Fibroblast of skin of abdomen (primary cell): ENCODE measurements at places on chromosomes 3 and 15.
A peak's percentile ranks its signal among the peaks of the same experiment; 100 is the strongest.

GRCh38 chr3:23888617-23889228, 28.1 kb downstream of the NKIRAS1 start:
- peak; percentile 31 for DNase-seq

- DNase-seq: no peak
Observed at GRCh38 chr15:42289166-42289565, 15.9 kb upstream of the TMEM87A start.

- no peak for DNase-seq
Observed at GRCh38 chr3:152245498-152246170, 23.1 kb upstream of the MBNL1 start.

GRCh38 chr3:170476291-170476690, 57.6 kb downstream of the CLDN11 start:
- DNase-seq: no peak

- DNase-seq: no peak
Observed at GRCh38 chr3:177212278-177212610, 15.0 kb upstream of the TBL1XR1 start.

- peak; percentile 42 for DNase-seq
Observed at GRCh38 chr3:123634149-123635051, 49.5 kb upstream of the HACD2 start.

DNA sequence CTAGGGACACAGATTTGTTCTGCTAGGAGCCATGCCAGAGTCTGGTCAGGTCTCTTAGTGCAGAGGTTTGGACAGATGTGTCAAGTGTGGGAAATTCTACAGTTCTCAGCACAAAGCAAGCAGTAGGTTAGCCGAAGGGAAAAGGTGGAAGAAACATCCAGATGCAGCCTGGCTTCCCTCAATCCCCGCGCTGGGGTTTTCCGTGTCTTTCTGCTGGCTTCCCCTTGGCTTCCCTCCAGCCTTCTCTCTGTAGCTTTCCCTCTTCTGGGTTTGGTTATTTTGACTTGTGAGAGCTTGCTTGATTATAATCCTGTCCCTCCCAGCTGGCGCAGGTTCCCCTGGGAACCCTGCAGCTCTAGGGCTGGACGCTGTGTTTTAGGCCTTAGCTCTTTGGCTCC, 4.1 kb downstream of the TF start:
- no peak for DNase-seq

DNA sequence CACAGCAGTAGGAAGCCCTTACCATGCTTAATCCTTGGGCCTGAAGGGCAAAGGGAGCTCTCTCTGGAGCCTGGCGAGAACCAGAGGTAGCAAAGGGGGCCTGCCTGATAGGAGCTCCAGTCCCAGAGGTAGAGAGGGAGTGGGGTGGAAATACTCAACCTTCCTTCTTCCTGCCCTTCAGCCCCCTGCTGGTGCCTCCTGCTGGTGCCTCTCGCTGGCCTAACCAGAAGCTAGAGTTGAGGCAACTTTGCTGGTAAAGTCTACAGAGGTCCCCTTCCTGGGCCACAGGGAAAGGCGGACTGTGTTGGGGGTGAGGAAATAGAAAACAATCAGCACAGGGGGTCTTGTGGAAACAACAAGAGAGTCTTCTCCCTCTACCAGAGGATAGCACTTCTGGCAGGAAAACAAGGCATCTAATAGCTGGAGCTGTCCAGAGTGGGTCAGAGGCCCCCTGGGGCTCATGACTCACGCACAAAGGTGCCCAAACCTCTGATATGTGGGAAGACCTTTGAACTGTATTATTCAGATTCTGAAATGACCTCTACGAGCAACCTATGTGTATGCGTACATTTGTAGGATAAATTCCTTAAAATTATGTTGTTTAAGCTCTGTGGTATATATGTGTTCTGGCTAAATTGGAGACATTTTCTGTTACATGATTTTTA, 133.9 kb downstream of the LRRC28 start:
- no peak for DNase-seq

GRCh38 chr3:116018646-116019045, 395.3 kb downstream of the GAP43 start:
- DNase-seq: peak; percentile 67

DNA sequence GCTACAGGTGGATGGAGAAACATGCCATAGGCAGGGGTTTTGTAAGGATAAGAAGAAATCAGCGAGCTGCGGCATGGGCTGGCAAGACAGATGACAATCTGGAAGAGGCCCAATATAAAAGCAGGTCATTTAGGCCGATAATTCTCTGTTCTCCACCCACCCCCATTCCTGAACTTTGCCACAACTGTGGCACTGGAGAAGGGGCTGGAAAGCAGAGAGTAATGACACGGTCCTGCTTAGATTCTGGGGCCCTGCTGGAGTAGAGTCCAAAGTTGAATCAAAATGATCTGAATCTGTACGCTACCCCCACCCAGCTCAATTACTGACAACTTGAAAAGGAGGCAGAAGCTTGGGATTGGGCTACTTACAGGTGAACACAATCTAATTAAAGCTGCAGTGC, 18.4 kb upstream of the BUB1B start:
- DNase-seq: no peak

GRCh38 chr3:13010780-13011572, 62.3 kb downstream of the IQSEC1 start:
- DNase-seq: no peak

DNA sequence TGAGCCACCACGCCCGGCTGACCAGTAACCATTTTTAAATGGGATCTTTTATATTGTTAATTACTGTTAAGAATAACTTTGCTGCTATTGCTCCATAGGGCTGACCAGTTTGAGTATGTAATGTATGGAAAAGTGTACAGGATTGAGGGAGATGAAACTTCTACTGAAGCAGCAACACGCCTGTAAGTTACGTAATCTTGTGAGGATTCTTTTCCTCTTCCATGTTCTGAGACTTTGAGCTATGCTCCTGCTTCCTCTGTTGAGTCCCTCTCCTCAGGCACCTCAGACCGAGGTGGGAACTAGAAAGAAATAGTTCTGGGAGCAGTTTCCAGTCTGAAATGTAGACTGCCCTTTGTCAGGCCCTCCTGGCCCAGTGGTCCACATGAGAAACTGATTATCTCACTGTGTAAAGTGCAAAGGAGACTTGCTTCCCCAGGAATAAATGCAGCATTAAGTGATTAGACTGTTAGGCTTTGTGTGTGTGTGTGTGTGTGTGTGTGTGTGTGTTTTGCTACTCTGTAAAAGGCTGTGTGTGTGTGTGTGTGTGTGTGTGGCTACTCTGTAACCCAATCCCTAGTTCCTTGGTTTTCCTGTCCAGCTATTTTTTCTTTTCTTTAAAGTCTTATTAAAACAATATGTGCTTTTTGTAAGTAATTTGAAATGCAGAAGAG, 5.2 kb downstream of the POLR2H start:
- peak; percentile 59 for DNase-seq

- peak; percentile 66 for DNase-seq
Observed at GRCh38 chr3:94405258-94406035, 342.6 kb downstream of the NSUN3 start.

- peak; percentile 7 for DNase-seq
Observed at GRCh38 chr3:85801955-85802354, 843.2 kb downstream of the CADM2 start.

- DNase-seq: no peak
Observed at GRCh38 chr3:139292711-139293664, 50.8 kb upstream of the MRPS22 start.

GRCh38 chr3:108060331-108060730, 30.5 kb downstream of the CD47 start:
- DNase-seq: no peak

- DNase-seq: no peak
Observed at GRCh38 chr3:133925960-133926735, 30.5 kb upstream of the RAB6B start.
